NCI-H2227 treated with DMSO at 0.1 percent for 48 hours (cell line): ENCODE measurements at places on chromosomes 6 and 20.

- DNase-seq = no peak
Measured at GRCh38 chr6:33769248-33769821, 19.6 kb downstream of the LEMD2 start.

- DNase-seq = no peak
Measured at GRCh38 chr6:51166914-51167313, 348.2 kb downstream of the TFAP2B start.

- no peak for DNase-seq
Measured at GRCh38 chr6:156438350-156438923, 338.7 kb upstream of the ARID1B start.

GRCh38 chr6:111030008-111031007 is 48.5 kb downstream of the RPF2 start:
- DNase-seq = peak; percentile 66

DNA sequence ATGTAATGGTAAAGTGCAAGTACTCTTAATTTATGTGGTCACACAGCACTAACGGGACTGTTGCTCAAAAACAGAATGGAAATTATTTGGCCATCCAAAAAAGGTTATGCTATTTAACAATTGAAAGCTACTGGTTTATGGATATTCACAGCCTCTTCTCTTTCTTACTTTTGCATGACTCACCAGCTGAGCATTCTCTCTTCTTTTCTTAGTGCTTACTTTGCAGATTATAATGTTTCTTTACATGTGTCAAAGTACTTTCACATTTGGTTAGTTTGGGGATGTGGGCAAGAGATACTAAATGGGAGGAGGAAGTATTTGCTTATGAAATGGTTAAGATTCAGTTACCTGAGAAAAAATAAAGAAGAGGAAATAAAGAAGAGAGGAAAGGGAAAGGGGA is 610.5 kb downstream of the HTR1B start:
- DNase-seq = no peak

- no peak for DNase-seq
Measured at GRCh38 chr6:16049168-16049567, 79.7 kb upstream of the MYLIP start.

GRCh38 chr6:119090256-119090655 is 11.8 kb upstream of the FAM184A start:
- no peak for DNase-seq

GRCh38 chr20:44837946-44838345 is 27.6 kb upstream of the RIMS4 start:
- no peak for DNase-seq

- DNase-seq = no peak
Measured at GRCh38 chr6:20135677-20136268, 76.5 kb downstream of the MBOAT1 start.

- no peak for DNase-seq
Measured at GRCh38 chr6:53938810-53939209, 144.0 kb downstream of the LRRC1 start.

DNA sequence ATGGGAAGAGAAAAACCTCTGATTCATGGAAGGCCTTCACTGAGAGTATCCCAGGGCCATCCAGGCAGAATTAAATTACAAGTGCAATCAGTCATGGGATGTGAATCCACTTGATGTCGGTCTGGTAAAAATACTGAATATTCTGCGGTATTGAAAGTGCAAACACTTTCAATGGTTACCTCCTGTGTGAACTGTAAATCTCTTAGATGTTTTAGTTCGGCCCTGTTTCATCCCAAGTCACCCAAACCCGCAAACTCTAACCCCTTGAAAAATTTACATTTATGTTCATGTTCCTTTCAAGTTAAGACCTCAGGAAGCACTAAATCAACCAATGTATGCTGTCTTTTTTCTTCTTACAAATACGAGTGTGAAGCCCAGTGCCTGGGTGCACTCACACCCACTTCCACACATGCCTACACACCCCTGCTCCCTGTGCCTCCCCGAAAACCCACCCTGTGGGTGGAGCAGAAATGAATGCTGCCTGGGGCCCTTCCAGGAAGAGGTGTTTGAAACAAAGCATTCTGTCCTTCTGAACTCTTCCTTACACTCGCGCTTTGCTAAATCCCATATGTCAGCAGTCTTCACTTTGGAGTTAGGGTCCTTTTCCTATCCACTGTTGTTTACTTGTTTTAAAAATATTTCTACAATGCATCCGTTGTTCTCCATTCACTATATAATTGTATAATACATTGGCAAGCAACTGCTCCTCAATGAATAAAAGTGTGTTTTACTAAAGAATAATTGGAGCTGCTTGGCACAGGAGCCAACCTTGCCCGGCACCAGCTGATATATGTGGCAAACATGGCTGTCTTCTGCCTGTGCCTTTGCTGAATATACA is 62.7 kb downstream of the FYN start:
- no peak for DNase-seq

GRCh38 chr6:106300944-106301343 is 24.6 kb downstream of the ATG5 start:
- no peak for DNase-seq

GRCh38 chr6:170193326-170193821 is 97.5 kb downstream of the DLL1 start:
- no peak for DNase-seq

DNA sequence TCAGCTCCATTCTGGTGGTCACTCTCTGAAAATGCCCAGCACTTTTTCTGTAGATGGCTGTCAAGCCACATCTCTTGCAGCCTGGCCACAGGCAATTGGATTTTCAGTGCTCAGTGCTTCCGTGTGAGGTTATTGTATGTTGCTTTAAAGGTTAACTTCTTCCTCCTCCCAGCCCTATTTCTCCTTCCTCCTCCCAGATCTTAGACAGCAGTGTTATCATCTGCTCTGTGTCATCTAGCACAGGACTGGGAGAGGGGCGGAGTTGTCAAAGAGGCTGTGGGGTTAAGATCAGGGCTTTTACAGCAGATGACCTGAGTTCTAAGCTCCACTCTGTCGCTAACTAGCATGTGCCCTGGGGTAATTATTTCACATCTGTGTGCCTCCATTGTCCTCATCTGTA is 129.0 kb downstream of the PHACTR3 start:
- DNase-seq = no peak

- no peak for DNase-seq
Measured at GRCh38 chr6:136429264-136430065, 120.8 kb downstream of the MAP7 start.

- DNase-seq = no peak
Measured at GRCh38 chr6:163406366-163406765, 8.2 kb upstream of the QKI start.

DNA sequence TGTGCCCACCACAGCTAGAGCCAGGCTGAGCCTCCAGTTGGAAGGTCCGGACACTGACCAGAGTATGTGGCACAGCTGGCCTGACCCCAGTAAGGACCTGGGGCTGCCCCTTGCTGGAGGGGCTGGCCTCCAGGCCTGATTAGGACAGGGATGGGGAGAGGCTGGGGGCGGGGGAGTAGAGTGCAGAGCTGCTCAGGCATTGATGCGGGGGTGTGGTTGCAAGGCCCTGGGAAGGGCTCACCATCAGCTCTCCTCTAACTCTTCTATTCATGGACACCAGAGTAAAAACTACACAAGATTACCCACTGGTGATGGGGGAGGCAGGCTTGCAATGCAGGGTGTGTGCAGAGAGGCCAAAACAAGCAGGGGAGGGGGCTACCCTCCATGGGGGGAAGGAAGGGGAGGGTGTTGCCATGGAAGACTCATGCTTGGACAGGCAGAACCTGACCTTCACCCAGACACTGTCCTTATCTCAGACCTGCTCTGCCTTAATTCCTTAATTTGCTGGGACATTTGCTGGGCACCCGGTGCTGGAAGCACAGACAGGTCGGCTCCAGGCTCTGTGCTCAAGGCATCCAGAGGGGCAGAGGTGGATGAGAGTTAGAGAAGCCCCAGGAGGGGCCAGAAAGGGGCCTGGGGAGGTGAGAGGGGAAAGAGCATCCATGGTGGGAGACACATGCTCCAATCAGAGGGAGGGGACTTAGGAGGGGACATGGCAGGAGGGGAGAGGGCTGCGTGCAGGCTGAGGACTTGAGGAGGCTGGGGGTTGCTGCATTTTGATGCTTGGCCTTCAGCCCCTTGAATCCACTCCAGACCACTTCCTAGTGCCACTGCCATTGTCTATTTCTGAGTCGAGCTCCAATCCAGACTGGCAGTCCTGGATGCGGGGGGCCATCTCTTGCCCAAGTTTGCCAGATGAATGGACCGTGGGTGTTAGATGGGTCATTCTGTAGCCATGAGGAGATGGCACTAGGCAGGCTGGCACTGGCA is 7.6 kb upstream of the EMILIN3 start:
- DNase-seq = no peak

GRCh38 chr6:22956029-22956681 is 386.8 kb downstream of the HDGFL1 start:
- DNase-seq = peak; percentile 44

- DNase-seq = no peak
Measured at GRCh38 chr20:63497946-63498935, 642 bp downstream of the EEF1A2 start.
